Left lung (tissue), 14 donors: ENCODE measurements at places on chromosomes 5 and 9.

GRCh38 chr9:93235300-93235960 is 51.5 kb downstream of the WNK2 start:
- H3K36me3 ChIP-seq, result no peaks in the 10 kb centered on the region
- no peak overlapping the region for H3K4me3 ChIP-seq
- no peak for DNase-seq
- no peaks in the 10 kb centered on the region for H3K27me3 ChIP-seq
- peaks cover 9% of the 10 kb centered on the region for H3K4me1 ChIP-seq
- no peak overlapping the region for H3K27ac ChIP-seq

GRCh38 chr9:100640447-100641050 is 62.7 kb downstream of the CAVIN4 start:
- peaks cover 10% of the 10 kb centered on the region for H3K27me3 ChIP-seq
- no peak overlapping the region for H3K4me3 ChIP-seq
- H3K27ac ChIP-seq, result no peak overlapping the region
- H3K36me3 ChIP-seq, result no peaks in the 10 kb centered on the region
- no peaks in the 10 kb centered on the region for H3K4me1 ChIP-seq

GRCh38 chr9:114725930-114726329 is 43.9 kb upstream of the TEX48 start:
- no peaks in the 10 kb centered on the region for H3K36me3 ChIP-seq
- no peaks in the 10 kb centered on the region for H3K27me3 ChIP-seq
- H3K4me1 ChIP-seq, result no peaks in the 10 kb centered on the region

- no peak overlapping the region for H3K4me3 ChIP-seq
- no peak for DNase-seq
- no peaks in the 10 kb centered on the region for H3K27me3 ChIP-seq
Observed at GRCh38 chr9:76115982-76116646, 225.6 kb downstream of the PCSK5 start.

DNA sequence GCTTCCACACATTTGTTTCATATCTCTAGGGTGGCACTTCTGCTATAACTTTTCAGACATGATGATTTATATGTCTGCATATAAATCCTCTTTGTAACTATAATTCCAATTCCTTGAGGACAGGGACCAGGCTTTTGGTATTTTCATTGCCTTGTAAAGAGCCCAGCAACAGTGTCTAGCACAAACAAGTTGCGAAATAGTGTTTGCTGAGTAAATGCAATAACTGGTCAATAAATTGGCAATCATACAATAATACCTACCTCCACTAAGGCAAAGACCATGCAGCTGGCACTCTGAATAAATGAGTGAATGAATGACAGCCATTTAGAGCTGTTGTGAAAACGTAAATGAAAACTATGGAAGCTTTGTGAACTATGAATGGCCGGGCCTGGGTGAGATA is 564.0 kb upstream of the ZNF462 start:
- no peak for DNase-seq
- no peak overlapping the region for H3K27ac ChIP-seq
- H3K4me3 ChIP-seq, result no peak overlapping the region
